ENCODE measurements at places on chromosomes 12 and 14.

- DNase-seq, result no peak
These were observed 8.1 kb upstream of the ADCY6 start for GRCh38 chr12:48796976-48797375.

DNA sequence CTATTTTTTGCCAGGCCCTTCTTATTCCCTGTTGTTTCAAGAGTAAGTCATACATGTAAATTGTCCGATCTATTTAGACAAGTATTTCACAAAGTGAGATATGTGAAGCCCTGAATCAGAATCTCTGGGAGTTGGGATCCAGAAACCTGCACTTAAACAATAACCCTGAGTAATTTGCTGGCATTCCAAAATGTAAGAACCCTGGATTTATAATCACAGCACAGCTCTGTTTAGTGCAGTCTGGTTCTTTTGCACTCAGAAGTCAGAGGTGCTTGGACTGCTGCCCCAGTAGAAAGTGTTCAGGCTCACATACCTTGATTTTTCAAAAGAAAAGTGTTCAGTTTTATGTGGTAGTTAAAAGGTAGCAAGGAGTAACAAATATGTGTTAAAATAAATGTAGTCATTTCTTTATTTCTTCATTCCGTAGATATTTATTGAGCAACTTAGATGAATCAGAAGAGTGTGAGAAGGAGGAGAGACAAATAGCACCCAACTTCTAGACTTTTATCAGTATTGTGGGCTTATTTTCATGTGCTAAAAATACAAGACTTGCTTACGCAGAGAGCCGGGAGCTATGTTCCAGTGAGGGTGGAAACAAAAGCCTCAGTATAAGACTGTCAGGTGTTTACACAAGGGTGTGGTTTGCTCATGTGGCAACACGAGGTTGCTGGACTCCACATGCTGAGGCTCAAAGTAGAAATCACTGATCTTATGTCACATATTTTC, 70.1 kb downstream of the SYNE2 start:
- DNase-seq, result no peak

DNA sequence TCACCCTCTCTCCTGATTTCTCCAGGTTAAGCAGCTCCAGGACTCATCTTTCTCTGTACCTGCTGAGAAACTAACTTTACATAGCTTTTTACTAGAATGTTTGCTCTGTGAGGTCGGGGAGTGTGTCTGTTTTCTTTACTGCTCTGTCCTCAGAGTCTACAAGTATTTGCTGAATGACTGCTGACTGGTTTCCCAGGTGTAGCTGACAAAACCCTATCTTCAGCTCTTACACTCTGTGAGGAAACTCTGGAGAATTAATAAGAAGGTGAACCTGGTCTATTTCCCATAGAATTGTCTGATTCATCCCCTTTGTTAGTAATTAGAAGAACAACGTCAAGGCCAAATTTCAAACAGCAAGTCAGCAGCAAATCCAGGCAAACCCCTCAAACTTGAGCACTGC, 226.8 kb downstream of the ZFP36L1 start:
- no peak for DNase-seq

DNA sequence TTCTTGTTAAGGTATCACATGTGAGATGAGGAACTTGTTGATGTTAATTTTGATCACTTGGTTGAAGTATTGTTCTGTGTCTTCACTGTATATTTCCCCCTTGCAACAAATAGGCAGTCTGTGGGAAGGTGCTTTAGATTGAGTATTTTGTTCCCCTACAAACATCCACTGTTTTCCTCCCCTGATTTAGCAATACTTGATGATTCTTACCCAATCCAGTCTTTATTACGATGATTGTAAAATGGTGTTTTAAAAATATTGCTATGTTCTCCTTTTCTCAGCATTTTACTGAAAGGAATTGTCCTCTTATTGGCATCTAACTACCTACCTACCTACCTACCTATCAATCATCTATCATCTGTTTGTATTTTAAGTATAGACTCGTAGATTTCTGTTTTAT, 66.3 kb downstream of the ETNK1 start:
- no peak for DNase-seq

DNA sequence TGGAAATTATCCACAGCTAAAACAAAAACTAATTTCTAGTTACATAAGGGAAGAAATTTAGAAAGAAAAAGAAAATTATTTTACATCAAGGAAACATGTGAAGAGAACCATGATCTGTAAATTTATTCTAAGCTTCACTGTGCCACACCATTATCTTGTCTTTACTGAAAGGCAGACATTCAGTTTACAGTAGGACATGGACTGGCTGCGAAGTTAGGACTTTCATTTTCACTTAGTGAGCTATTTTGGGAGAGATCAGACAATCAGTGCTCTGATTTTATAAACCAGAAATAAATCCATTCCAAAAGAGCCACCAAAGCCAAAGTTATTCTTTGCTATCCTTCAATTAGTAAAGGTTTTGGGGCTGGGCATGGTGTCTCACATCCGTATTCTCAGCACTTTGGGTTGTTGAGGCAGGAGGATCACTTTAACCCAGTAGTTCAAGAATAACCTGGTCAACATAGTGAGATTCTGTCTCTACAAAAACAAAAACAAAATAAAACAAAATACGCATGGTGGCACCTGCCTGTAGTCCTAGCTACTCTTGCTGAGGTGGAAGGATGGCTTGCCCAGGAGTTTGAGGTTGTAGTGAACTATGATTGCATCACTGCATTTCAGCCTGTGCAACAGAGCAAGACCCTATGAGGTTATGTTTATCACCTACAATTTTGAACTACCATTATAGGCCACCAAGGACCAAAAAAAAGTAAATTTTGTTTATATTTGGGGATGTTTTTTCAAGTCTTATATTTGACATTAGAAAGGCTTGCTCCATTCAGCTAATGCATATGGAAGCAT, 1084.8 kb upstream of the ATXN7L3B start:
- DNase-seq, result no peak

DNA sequence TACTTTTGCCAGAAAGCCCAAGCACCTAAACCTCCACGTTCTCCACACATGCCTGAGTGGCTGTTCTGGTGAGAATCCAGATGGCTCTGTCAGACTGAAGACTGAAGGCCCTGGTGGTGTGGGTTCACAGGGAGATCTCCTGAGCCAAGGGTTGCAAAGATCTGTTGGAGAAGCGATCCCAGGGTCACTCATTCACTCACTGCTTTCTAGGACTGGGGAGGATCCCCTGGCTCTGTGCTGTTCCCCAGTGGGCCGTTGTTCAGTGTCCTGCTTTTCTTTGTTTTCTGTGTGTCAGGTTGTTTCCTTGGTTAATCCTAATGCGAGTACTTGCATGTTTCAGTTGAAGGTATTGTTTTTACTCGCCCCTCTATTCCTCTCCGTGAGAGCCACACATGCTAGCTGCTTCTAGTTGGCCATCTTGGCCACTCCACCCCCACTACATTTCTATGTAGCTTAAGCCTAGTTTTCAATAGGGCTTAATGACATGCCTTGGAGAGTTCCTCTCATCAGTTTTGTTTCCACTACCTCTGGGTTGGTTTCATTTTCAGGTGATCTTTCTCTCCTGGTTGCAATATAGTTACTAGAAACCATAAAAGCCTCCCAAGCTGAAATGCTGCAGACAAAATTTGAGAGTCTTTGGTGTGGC, 144.5 kb upstream of the SLC38A2 start:
- no peak for DNase-seq

DNA sequence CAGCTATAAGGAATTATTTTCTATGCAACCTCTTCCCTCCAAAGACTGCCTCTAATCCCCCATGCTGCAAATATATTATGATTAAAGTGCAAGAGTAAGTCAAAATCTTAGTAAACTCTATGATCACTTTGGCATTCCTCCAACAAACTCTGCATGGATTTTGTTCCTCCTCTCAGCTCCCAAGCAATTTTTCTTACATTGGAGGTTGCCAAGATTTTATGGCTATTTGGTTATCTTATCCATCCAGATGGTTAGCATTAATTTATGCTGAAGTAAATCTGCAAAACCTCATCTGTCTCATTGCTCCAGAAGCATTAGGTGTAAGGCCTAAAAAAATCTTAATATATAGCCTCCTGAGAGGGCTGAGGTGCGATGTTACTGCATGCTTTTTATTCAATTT, 228.1 kb downstream of the CHST11 start:
- DNase-seq, result no peak

- DNase-seq, result no peak
These were observed 56.4 kb upstream of the OAS1 start for GRCh38 chr12:112850383-112850782.

DNA sequence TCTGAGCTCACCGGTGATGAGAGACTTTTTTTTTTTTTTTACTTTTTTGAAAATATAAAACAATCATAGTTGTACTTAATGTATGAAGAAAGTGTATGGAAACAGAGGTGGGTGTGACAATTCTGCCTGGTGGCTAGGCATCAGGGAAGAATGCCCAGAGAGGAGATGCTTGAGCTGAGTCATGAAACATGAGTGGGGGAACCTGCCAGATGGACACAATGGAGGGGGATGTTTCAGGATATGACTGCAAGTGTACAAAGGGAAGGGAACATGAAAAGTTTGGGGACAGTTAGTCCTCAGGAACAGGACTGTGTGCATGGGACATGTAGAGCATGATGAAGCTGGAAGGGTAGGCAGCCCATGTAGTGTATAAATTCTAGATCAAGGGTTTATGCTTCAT, 274.2 kb upstream of the E2F7 start:
- no peak for DNase-seq

DNA sequence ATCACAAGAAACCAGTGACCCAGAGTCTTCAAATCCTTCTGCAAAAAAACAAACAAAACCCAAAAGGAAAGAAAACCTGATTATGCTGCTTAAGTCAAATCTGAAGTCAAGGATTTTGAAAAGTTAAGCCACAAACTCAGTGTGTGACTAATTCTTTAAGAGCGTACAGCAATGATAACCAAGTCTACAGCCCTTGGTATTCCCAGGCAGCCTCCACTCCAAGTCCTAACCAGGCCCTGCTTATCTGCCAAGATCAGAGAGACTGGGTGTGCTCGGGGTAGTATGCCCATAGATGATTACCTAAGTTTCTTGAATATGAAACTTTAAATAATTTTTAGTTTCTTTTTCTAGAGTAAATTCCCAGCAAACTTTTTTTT, 13.1 kb downstream of the PGAM5 start:
- DNase-seq, result no peak

- no peak for DNase-seq
These were observed 69.4 kb upstream of the DYRK2 start for GRCh38 chr12:67578976-67579661.

DNA sequence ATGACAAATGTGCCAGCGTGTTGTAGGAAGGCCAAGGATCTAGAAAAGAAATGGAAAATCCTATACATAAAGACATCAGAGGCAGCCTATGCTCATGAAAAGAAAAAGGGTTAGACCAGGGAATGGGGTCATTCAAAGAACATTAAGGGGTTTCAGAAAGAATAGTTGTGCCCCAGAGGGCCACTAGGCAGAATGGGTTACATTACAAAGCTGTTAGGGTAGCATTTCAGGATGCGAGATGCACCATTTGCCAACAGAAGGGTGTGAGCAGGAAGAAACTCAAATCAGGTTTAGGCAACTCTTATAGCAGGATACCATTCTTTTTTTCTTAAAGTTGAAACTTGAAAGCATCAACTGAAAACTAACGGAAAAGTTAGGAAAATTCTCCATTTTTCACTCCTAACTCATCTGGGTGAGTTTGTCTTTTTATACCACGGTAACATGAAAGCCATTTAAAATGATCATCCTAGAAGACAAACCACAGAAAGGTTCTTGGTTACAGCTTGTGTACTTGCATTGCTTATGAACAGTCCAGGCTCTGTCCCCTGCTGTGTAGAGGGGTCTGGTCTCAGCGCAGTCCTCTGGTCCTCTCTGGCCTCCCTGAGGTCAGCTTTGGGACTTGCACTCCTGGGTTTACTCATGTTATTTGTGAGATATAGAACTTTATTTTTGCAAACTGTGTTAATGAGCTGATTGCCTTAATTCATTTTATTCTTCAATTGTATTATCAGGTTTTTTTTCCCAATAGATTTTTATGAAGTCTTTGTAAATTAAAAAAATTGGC, 209.1 kb downstream of the DACT1 start:
- DNase-seq, result no peak

- no peak for DNase-seq
These were observed 243.4 kb downstream of the RBM19 start for GRCh38 chr12:113722747-113723146.

GRCh38 chr12:103175625-103176024, 218.2 kb downstream of the ASCL1 start:
- no peak for DNase-seq

GRCh38 chr14:93895023-93895604, 32.0 kb upstream of the FAM181A start:
- DNase-seq, result no peak

GRCh38 chr12:54879579-54879978, 25.3 kb downstream of the MUCL1 start:
- DNase-seq, result no peak

DNA sequence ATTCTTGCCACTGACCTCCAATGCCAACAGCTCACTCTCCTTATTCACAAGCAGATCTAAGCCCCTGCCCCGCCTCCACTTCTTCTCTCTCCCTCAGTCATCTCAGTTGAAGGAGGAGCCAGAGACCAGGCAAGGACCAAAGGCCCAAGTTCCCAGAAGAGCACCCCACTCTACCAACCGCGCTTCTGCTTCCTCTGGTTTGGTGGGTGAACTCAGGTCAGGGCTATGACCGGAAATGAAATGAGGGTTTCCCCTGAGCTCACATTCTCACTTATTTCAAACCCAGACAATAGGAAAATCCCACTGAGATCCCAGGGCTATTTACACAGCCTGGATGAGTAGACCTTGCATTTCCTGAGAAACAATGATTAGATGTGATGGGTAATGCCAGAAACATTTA, 9.9 kb downstream of the DPF3 start:
- DNase-seq, result no peak

- DNase-seq, result no peak
These were observed 365.4 kb downstream of the VRK1 start for GRCh38 chr14:97162621-97163020.

DNA sequence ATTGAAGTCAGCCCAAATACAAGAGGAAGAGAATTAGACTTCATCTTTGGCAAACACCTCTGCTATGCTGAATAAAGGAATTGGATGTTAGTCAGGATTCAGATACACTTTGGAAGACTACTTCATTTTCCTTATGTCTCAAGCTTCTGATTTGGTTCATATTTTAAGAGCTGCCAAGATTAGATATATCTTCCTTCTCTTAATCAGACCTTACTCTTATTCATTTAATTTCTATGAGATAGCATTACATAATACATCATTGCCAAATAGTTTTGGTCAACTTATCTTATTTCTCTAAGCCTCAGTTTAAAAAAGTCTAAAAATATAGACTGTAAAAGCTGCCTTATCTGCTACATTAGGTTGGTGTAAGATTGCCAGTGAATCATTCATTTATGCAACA, 330.6 kb upstream of the NAV3 start:
- no peak for DNase-seq

DNA sequence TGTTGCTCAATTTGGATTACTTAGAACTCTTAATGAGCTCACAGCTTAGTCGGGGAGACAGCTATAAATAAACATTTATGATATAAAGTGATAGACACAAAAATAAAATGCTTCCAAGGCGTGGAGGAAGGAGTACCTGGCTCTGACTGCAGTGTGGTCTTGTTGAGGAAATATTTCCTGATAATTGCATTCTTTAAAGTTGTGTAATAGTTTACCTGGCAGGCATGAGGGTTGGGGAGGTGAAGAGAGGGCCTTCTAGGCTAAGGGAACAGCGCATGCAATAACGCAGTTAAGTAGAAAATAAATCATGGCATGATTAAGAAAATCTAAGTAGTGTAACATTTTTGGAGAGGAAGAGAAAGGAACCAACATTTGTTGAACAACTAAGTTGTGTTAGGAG, 260.5 kb upstream of the ATP2B1 start:
- no peak for DNase-seq

All from stimulated activated CD4-positive, alpha-beta T cell treated with anti-CD3 and anti-CD28 coated beads, Interleukin-12 subunit alpha, Interleukin-12 subunit beta, amount 100 ng/mL, for 24 hours (primary cell).